HAP-1 (cell line): ENCODE measurements at places on chromosomes 13 and 19.

GRCh38 chr19:7534531-7535046 is 928 bp upstream of the PNPLA6 start:
- DNase-seq: peak; percentile 29

DNA sequence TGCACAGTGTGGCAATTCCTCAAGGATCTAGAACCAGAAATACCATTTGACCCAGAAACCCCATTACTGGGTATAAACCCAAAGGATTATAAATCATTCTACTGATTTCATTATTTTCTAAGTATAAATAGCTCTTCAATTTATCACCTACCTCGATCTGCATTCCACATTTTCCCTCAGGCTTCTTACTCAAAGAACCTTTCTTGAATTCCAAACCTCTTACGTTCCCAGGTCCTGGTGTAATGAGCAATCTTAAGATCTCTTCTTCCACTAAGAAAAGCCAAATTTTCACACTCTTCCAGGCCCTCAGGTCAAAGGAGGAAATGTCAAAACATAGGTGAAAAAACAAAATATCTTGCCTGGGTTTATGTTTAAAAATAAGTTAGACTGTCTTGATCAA is 237.3 kb upstream of the GPC6 start:
- DNase-seq: no peak

GRCh38 chr19:45428384-45429231 is 4.9 kb upstream of the ERCC1 start:
- peak; percentile 70 for DNase-seq

GRCh38 chr13:27403203-27403678 is 21.2 kb upstream of the GTF3A start:
- peak; percentile 70 for DNase-seq

GRCh38 chr13:36839981-36840380 is 21.0 kb downstream of the RFXAP start:
- no peak for DNase-seq

DNA sequence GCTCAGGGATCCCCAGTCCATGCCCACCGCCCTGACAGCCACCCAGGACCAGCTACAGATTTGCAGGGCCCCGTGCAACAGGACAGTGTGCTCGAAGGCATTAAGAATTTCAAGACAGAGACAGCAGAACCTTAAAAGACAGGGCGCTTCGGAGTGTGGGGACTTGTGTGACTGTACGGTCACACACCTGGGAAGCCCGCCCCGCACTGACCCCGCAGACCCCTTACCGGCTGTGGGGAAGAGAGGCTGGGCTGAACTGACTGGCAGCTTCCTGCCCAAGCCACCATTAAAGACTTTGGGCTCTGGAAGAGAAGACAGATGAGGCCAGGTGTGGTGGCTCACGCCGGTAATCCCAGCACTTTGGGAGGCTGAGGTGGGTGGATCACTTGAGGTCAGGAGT is 14.4 kb downstream of the STAP2 start:
- DNase-seq: no peak

DNA sequence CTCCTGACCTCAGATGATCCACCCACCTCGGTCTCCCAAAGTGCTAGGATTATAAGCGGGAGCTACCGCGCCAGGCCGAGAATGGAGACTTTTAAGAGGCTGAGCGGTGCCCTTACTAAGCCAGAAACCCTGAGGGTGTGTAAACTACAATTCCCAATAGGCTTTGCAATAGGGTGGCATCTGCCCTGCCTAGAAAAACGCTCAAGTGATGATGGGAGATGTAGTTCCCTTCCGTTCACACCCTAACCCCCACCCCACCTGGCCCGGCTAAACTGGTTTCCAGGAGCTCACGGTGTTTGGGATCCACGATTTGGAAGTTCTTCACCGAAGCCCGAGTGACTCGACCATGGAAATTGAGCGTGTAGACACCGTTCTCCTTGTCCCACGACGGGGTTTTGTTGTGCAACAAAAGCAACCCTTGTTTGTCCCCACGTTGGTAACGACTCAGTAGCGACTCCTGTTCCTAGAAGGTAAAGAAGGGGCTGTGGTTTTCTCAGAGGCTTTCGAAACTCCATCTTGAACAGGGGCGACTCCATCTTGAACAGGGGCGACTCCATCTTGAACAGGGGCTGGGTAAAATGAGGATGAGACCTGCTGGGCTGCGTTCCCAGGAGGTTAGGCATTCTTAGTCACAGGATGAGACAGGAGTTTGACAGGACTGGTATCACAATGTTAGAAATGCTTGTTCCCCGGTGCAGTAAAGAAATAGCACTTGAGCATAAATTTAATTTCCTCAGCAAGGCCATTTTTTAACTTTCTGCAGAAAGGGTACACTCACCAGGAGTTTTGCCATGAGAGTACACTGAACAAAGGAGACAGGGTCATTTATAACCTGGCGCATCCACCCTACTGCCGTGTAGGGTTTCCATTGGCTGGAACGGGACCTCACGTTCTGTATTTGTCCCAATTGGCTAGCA is 9.8 kb downstream of the PPP1R15A start:
- DNase-seq: no peak

DNA sequence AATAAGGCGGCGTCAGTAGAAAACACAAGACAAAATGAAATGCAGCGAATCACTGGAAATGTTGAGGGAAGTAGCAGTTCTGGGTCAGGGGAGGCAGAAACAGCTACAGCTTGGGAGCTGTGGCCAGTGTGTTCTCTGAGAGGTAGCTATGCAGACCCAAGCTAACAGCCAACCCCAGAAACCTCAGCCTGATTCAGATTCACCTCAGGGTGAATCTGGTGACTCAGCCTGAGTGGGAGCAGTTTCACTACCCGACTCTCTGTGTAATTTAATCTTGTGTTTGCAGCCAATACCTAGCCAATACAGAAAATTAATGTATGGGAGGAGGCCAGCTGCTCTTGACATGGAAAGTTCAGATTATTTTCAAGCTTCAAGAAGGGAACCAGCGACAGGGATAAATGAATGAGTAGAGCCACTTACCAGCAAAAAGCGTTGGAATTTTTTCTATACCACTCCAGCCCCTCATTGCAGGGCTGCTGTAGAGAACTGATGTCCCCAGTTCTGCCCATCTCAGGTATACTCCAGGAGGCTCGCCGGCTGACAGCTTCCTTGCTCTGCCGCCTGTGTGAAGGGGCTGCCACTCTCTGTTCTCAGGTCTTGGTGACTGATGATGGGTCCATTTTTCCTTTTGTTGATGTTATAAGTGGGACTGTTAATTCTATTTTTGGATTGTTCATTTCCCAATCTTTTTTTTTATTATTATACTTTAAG is 8.9 kb downstream of the IGFL3 start:
- DNase-seq: no peak

DNA sequence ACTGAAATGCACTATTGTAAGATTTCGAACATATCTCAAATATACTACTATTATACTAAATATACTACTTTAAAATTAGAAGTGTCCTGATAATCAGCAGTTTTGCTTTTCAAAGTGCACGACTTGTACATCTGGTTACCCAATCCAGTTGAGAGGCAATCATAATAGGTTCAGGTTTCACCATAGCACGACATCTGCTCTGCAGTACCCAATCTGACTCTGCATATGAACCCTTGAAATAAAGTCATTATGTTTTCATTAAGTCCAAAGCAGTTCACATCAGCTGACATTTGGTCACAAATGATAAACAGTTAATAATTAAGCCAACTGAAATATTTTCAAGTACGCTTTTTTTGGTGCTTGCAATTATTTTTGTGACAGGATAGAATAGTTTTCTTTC is 90.6 kb downstream of the PCDH9 start:
- no peak for DNase-seq
